ENCODE measurements at places on chromosomes 7 and 10.

- DNase-seq: no peak
Measured at GRCh38 chr10:49834201-49834600, 72.1 kb upstream of the OGDHL start.

GRCh38 chr10:25048450-25048849, 32.0 kb downstream of the THNSL1 start:
- no peak for DNase-seq

GRCh38 chr7:148883266-148884048, 634 bp downstream of the EZH2 start:
- peak; percentile 51 for DNase-seq

- DNase-seq: no peak
Measured at GRCh38 chr7:150409300-150410030, 30.3 kb downstream of the ZNF775 start.

DNA sequence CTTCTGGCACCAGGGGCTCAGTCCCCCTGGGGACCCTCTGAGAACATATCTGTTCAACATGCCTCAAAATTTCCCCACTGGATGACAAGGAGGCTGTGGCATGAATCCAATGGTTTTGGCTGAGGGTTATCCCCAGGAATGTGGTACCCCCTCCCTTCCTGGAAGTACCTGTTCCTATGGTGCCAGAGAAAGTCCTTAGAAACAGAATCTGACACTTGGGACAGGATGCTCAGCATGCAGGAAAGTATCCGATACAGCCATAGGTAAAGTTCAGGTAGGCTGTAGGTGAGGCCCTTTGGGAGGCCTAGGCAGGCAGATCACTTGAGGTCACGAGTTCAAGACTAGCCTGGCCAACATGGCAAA, 42.7 kb upstream of the A1CF start:
- no peak for DNase-seq

DNA sequence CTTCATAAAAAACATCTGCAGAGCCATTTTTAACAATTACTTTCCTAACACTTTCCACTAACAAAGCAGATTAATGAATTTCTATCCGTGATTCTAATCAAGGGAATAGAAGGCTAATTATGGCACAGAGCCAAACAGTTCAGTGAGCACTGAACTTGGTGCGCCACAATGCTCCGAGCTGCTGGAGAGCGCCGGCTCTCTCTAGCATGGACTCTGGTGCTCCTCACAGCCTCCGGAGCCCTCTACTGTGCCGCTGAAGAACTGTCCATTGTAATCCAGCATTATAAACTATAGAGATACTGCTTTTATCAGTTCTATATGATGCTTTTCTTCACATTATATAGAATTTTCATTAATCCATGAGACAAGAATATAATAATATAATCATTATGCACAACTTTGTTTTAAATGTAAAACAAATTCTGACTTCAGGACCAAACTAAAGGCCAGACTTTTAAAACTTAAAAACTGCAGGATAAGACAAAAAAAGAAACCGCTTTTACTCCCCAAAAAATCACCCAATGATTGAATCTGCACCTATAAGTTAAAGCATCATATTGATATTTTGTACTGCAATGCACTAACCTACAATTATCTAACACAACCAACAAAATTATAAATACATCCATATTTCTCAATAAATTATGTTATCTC, 123.6 kb downstream of the RNF32 start:
- DNase-seq: no peak

- DNase-seq: no peak
Measured at GRCh38 chr10:44965651-44966097, 6.1 kb downstream of the RASSF4 start.
